ENCODE measurements at places on chromosomes 3 and 15. TPM values are rescaled to one million over a fixed set of nuclear protein-coding genes. Genes with fewer than 3 reads are reported as not detected.

GRCh38 chr3:23459465-23459864 lies 256.3 kb downstream of the UBE2E2 start:
- no peak for DNase-seq

DNA sequence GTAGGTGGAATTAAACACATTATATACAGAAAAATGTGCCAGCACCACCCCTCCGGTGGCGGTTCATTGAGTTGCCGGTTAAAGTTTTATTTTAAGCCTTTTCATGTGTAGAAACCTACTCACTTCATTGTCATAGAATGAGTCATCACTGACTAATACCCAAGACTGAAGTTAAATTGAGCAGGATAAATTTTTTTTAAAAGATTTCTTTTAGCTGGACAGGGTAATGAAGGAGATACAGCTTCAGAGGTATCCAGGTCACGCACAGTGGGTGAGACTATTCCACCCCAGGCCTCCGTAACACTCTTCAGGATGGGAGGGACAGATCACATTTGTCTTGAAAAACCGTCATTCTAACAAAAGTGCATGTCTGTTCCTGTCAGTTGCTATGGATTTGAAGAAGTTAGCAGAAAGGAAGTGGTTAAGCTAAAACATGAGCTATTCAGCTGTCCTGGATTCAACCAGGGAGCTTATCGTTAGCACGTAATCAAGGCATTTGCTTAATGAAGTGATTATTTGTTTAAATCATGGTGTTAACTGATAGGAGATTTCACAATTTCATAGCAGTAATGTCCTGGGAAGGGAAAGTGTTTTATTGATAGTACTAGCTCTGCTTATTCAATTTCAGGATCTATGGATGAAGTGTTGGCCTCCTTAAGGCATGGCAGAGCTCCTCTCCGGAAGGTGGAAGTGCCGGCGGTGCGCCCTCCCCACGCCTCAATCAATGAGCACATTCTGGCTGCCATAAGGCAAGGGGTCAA lies 23.4 kb downstream of the WHAMM start:
- no peak for DNase-seq

The CLDN11 gene
- 6.4 TPM for total RNA-seq

DNA sequence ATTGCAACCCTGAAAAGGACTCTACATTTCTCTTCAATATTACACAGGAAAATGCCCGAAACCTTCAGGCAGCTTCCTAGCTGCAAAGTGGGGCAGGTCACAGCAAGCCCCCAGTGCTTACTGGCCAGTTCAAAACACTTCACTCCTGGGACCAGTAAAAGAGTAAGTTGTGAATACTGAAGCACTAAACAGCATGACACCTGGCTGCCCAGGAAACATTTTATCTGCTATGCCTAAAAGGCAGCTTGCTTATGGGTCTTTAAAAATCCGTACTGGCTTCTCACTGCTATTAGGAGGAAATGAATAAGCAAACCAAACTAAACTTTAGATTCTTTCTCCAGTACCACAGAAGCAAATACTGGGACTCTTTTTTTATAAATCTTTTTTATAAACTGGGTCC lies 457.9 kb upstream of the ALCAM start:
- DNase-seq, result no peak

GRCh38 chr3:128281461-128282367 lies 128.4 kb downstream of the EEFSEC start:
- peak; percentile 48 for DNase-seq

DNA sequence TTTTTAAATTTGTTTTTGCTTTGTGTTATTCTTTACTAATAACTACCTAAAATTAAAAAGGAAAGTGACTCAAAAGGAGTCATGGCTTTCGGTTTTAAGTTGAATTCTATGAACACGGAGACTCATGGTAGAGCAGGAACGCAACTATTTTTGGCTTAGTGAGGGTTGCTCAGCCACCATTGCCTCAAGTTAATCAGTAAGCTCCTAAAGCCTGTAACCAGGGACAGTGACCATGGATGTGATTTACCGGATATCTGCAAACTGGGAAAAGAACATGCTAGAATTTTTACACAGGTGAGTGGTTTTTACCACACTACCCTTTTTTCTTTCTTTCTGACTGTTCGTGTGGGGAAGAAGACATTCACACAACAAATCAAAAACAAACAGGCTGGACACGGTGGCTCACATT lies 11.8 kb downstream of the SLC12A8 start:
- no peak for DNase-seq

GRCh38 chr3:167116120-167116922 lies 263.8 kb downstream of the ZBBX start:
- DNase-seq, result peak; percentile 67

The HTR3E gene
- total RNA-seq, result not detected

The PLOD2 gene
- 11.5 TPM for total RNA-seq

The UROC1 gene
- total RNA-seq, result not detected

GRCh38 chr15:72751751-72752455 lies 31.7 kb downstream of the ADPGK start:
- no peak for DNase-seq

DNA sequence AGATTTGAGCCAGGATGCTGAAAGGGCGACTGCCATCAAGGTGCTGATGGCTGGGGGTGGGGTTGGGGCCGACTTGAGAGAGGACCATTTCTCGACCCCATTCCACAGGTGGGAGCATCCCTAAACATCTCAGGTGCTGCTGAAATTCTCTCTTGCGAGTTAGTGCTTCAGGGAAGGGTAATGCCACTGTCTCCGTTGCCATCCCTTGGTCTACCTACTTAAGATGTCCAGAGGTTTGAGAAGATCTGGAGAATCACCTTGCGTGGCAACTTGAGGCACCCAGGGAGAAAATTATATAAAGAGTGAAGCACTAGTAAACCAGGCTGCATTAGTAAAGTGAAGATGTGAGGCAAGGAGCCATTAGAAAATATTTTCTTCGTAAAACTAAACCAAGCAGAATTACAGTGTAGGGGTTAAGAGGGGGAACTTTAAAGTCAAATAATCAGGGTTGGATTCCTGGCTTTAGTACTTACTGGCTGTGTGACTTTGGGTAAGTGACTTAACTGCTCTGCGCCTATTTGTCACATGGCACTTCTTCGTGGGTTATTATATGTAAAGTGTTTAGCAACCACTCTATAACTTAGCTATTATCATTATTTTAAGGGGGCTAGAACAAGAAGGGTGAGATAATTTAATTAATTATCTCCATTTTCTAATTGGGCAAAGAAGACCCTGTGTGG lies 662 bp upstream of the RFTN1 start:
- no peak for DNase-seq

DNA sequence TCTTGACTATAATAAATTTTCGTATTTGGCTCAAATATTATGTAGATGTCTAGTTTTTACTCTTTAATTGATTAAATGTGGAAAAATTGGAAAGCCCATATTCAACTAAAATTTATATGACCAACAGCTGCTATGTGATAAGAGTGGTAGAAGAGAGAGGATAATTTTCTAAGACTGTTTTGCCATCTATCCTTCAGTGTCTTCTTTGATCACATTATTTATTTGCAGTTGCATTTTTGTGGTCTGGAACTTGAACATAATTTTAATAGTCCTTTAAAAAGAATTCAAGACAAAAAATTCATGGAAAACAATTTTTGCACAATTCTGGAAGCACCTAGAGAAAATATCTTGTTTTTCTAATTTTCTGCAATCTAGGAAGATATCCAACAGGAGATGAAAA lies 213.3 kb upstream of the THBS1 start:
- DNase-seq, result no peak

The PPP1R14D gene
- not detected for total RNA-seq

- DNase-seq, result no peak
Observed at GRCh38 chr3:27312044-27312668, 57.0 kb downstream of the NEK10 start.

- no peak for DNase-seq
Observed at GRCh38 chr3:119481079-119481478, 12.3 kb downstream of the POGLUT1 start.

DNA sequence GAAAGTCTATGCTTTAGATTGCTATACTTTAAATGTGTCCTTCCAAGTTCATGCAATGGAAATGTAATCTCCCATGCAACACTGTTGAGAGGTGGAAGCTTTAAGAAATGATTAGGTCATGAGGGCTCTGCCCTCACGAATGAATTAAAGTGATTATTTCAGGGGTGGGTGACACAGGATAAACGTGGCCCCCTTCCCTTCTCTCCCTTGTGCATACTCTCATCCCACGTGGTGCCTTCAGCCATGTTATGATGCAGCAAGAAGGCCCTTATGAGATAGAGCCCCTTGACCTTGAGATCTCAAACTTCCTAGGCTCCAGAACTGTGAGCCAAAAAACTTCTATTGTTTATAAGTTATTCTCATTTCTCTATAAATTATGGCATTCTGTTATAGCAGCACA lies 183.3 kb downstream of the TNIK start:
- DNase-seq, result no peak

DNA sequence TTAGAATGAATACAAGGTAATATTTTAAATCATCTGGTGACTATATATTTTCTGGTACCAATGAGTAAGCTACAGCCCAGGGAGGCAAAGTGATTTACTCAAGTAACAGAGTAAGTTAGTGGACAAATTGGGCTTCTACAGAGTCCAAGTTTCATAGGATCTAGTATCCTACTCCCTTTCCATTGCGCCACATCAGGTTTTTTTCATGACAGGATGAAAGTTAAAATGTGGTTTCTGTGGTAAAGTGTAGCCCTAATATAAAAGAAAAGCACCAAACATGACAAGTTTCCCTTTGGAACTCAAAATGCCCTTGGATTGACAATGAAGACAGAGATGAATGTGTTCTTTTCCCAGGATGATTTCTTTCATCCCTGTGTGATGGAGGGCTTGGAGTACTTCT lies 350.8 kb upstream of the ZNF385D start:
- no peak for DNase-seq

DNA sequence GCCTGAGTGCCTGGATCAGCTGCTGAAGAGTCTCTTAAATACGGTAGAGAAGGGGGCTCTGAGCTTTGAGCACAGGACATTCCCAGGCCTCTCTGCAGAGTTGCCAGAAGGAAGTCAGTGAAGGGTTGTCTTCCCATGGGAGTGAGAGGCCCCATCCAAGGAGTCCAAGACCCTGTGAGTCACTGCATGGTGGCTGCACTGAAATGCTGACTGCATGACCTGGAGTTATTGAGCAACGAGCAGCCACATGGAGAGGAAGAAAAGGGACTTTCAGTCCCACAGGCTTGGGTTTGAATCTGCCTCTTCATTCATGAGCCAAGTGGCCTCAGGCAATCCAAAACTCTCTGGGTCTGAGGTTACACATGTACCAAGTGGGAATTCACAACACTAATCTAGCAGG lies 69.6 kb upstream of the RASGRF1 start:
- DNase-seq, result no peak

The FBXW12 gene
- total RNA-seq, result not detected

GRCh38 chr3:71305231-71306206 lies 278.0 kb downstream of the FOXP1 start:
- no peak for DNase-seq

The TYRO3 gene
- 39.4 TPM for total RNA-seq

DNA sequence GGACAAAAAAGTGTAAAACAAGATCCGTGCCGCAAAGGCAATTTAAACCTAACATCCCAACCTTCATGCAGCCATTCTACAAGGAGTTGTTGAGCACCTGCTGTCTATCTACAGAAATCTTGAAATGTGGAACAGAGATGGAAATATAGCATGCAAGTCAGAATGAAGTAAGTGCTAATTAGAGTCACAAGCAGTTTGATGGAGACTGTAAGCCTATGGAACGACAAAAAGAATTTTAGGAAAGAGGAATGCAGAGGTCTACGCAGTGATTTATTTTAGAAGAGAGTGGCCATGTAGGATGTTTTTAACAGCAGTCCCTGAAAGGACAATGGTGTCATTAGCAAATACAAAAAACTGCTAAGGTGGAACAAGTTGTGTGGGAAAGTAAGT lies 851 bp upstream of the DCBLD2 start:
- DNase-seq, result no peak

The SNX22 gene
- not detected for total RNA-seq

- DNase-seq, result no peak
Observed at GRCh38 chr3:72665701-72666446, 182.4 kb downstream of the SHQ1 start.

DNA sequence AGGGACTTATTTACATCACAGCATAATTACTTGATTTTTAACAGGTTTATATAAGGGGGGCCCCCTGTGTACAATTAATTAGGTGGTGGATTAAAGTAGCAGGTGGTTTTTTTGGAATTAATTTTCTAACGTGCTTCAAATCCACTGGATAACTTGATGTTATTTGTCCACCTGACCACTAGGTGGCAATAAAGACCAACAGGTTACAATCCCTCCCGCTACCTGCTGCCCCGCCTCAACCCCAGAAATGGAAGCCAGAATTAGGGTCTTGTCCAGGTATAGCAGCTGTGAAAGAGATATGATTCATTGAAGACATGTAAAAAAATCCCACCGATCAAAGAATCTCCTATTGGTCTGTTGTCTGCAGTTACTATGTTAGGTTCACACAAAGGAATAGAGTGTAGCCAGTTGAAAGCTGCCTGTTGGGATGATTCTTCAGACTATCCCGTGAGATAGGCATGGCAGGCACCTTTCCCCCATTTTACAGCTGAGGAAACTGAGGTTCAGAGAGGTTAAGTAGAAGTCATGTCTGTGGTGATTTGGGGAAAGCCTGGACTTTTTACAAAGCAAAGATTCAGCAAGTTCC lies 44.0 kb downstream of the MFSD1 start:
- DNase-seq, result no peak

DNA sequence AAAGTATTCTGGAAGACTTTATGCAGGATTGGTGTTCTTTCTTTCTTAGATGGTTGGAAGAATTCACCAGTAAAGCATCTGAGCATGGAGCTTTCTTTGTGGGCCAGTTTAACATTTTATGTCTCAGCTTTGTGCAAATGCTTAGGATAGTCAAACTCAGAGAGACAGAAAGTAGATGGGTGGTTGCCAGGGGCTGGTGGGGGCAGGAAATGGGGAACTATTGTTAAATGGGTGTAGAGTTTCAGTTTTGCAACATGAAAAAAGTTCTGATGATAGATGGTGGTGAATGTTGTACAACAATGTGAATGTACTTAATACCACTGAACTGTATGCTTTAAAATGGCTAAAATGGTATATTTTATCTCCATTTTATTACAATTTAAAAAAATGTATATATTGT lies 24.8 kb downstream of the SPCS1 start:
- no peak for DNase-seq

DNA sequence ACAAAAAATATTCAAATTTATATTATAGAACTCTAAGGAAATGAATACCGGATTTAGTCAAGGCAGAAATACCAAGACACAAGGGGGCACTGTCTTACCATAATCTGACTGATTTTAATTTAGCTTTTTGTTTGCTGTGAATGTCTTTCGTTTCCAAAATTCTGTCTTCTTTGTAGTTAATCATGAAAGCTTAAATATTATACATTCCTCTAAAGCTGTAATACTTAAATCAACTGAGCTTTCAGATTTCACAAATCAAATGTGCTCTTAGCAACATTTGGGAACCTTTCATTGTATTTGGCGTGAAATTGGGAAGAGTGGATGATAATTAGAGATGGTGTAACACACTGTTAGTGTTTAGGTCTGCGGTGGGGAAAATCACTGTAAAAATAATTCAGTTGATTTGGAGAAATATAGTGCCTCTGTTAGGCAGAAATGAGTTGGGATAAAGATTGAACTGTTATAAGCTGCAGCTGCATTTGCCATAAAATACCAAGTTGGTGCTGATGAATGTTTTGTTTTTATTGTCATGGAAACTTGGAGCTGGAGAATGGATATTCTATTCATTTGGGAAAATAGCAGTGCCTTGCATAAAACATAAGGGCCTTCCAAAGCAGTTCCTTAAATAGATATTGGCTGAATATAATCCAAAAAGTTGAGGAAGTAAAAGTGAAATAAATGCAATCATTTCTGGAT lies 228.2 kb downstream of the TCF12 start:
- DNase-seq, result no peak

- no peak for DNase-seq
Observed at GRCh38 chr15:93152360-93152759, 63.3 kb upstream of the RGMA start.
